ENCODE measurements at places on chromosomes 6 and 20. TPM values are rescaled to one million over a fixed set of nuclear protein-coding genes. Genes with fewer than 3 reads are reported as not detected.

The MLIP gene
- not detected for total RNA-seq

DNA sequence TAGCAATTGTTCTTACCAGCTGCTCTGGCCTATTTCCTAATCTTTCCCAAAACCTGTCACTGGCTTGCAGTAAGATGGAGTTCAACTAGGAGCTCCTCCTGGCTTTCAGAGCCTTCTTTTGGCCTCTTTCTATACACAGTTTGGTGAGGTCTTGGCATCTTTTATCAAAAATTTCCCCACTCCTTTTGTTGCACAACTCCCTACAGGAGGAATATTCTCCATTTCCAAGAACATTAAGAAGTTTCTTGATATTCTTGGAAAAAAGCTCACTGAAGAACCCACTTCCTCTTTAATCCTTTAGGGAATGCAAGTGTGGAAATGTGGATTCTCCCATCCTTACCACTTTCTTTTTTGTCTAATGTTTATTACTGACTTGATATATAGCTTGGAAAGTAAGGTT lies 171.3 kb upstream of the KCNK16 start:
- no peak for DNase-seq

GRCh38 chr6:157965387-157965786 lies 16.3 kb upstream of the SYNJ2 start:
- DNase-seq = no peak

GRCh38 chr6:111411046-111411445 lies 72.0 kb downstream of the REV3L start:
- no peak for DNase-seq

GRCh38 chr20:2093159-2093781 lies 8.4 kb upstream of the STK35 start:
- DNase-seq = no peak

The ACSS1 gene
- 8.8 TPM for total RNA-seq

- no peak for DNase-seq
Observed at GRCh38 chr20:63693083-63693732, 3.2 kb upstream of the TNFRSF6B start.

DNA sequence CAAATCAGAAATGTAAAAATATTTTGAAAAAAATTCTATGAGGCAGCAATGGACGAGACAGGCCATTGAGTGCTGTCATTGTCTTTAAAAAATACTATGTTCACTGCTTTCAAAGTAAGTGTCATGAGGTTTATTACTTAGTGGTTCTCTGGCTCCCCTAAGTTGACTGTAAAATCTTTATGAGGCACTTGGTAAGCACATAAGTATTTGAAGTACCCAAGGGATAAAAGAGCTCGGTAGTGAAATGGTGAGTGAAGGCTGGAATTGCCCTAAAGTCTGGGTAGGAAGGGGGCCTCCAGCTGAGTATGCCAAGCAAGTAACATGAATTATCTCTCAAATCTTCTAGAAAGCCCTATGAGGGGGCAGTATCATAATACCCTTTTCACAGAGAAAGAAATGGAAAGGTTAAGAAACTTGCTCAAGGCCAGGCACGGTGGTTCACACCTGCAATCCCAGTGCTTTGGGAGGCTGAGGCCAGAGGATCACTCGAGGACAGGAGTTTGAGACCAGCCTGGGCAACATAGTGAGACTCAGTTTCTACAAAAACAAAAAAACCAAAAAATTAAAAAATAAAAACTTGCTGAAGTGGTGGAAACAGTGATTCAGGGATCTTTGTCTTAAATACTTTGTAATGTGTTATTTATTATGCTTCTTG lies 5.5 kb upstream of the CTCFL start:
- DNase-seq = no peak

Measured in activated T-cell treated with anti-CD3 and anti-CD28 coated beads, Interleukin-2, amount 50 U/mL, for 4 hours (primary cell).